ENCODE measurements at places on chromosomes 7 and 10.

- DNase-seq: no peak
Observed at GRCh38 chr10:103850572-103850895, 4.8 kb downstream of the SH3PXD2A start.

DNA sequence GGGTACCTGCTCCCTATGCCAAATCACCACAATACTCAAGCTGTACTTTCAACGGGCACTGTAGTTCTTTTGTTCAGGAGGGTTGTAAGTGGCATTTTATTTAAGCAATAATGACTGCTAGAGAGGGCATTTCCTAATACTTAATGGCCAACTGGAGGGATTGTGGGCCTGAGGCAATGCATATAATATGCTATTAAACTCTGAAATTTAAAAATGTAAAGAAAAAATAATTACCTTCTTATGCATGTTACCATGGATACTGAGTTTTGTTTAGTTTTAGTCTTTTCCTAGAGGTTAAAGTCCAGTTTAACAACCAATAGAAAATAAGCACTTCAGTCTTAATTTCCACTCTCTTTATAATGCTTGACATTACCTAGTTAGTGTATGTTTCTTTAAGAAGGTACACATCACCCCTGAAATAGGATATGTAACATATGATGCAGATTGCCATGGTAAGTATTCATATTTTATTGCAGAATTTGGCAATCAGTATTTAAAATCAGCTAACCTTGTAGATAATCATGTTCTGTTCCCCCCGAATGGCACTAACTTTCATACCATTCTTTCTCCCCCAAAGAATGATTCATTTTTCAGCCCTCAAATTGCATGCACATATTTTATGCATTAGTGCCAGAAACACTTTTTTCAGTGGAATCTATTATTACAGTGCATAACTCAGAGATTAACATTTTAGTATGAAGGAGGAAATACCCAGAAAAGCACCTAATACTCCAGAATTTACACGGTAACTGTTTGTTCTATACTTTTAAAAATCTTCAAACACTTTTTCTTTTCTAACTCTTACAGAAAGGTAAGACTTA lies 90.3 kb upstream of the ZNF438 start:
- no peak for DNase-seq

DNA sequence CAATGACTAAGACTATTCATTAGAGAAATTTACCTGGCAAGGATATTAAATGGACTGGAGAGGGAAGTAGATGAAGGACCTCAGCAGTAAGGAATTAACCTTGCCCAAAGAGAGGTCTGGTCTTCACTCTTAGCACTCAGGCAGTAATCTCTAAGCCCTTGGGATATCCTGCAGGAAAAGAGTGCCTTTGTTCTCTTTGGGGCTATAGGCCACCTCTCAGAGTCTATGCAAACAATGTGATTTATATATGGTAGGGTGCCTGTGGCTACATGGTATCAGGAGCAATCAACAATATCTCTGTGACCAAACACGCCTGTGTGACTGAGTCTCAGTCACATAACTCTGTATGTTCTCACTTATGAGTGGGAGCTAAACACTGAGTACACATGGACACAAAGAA lies 154.7 kb upstream of the CDK1 start:
- no peak for DNase-seq

DNA sequence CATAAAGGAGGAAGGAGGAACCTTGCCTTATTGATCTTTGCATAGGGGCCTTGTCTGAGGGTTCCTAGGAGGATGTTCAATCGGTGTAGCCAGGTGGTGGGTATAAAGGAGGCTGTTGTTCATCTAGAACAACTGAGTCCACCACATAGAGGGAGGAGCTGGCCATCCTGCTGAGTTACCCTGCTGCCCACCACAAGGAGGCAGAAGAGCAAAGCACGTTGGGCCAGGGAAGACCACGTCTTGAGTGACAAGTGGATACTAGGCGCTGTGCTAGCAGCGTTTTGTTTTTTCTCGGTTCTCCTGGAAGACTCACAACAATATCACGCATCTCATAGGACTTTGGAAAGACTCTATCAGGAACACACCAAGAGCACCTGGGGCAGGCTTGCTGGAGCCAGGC lies 20.0 kb downstream of the FOXI2 start:
- DNase-seq: no peak

GRCh38 chr10:127125331-127125730 lies 71.1 kb downstream of the INSYN2A start:
- DNase-seq: no peak

- no peak for DNase-seq
Observed at GRCh38 chr10:6973899-6974298, 393.8 kb upstream of the PRKCQ start.

DNA sequence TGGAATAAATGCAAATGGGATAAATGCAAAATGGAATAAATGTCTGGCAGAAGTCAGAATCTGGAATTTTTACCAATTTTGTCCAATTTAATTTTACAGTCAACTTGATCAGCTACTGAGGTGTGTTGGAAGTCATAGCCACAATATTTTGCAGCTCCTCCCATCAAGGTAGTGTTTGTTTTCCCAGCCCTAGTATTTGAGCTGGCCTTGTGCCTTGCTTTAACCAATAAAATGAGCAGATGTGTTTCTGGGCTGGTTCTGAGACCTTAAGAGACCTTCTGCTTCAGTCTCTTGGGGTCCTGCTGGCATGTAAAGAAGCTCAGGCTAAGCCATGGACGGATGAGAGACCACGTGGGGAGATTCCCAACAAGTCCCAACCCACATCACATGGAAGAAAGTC lies 42.7 kb upstream of the RSBN1L start:
- DNase-seq: no peak

- no peak for DNase-seq
Observed at GRCh38 chr10:8539056-8539455, 484.6 kb downstream of the GATA3 start.

- no peak for DNase-seq
Observed at GRCh38 chr7:133602291-133602690, 349.4 kb downstream of the EXOC4 start.

DNA sequence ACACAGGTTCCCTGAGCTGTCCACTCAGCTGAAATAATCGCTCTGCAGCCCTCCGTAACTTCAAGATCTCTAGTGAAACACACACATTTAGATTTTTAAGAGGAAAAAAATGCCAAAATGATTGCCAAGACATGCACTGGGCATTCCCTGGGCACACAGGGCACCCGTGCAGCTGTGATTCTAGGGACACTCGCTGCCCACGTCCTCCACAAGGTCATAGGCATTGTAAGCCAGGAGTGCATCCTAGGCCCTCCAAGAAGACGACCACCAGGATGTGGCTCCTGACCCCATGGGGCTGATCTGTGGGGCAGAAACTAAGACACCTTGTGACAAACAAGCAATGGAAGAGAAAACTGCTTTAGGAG lies 563.3 kb downstream of the PTPRN2 start:
- DNase-seq: no peak

DNA sequence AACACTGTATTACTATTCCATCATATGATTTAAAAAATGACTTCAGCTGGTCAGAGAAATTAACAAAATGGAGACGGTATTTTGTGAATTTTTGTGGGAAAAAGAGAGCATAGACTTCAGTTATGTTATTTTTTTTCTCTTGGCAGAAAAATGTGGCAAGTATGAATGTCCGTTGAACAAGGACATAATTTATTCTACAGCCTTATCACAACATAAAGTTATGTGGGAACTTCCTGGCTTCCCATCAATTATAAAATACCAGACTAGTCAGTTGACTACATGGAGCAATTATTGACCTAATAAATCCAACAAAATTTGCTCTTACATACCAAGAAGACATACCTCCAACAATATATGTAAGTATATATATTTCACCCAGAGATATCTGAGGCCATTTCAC lies 88.6 kb upstream of the PPP1R3A start:
- DNase-seq: no peak

DNA sequence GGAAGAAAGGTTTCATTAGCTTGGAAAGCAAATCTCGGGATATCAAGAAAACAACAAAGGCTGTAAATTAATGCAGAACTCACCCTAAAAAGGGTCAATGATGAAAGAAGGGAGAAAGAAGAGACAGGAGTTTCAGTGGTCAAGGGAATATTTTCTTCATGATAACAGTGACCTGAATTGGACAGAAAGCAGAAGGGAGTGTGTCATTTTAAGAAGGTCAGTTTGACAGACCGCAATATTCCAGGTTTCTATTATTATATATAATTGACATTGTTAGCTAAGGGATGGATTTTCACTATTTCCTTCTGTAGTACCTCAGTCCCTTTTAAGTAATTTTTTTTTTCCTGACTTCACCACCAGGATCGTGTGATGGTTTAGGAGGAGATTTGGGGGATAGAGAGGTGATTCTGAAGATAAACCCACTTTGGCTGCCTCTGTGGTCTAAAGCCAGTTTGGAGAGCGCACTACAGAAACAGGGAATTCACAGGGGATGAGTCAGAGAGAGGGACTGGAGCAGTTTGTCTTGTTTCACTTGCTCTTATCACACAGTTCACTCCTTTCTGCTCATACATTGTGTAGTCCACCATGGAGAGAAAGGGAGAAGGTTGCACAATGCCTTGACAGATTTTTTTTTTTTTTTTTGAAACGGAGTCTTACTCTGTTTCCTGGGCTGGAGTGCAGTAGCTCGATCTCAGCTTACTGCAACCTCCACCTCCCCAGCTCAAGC lies 417.9 kb downstream of the AUTS2 start:
- no peak for DNase-seq

- DNase-seq: no peak
Observed at GRCh38 chr10:58414270-58415041, 29.2 kb downstream of the TFAM start.

GRCh38 chr7:79452032-79452494 lies 1.4 kb downstream of the MAGI2 start:
- DNase-seq: peak; percentile 4

GRCh38 chr10:70319824-70320223 lies 36.0 kb upstream of the NPFFR1 start:
- no peak for DNase-seq

DNA sequence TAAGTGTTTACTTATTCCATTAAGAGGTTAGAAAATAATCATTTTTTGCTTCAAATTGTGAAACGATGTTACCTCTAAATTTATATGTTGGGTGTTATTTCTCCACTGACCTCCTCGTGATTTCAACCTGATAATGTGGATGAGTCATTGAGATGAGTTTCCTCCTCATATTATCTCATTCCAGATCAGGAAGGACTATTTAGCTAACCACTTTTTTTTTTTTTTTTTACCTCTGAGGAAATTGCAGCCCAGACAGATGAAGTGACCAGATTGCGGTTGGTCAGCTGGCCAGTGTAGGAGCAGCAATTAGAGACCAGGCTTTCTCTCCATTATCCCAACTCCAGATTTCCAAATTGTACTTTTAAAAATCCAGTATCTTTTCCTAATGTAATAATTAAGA lies 248.7 kb downstream of the FZD1 start:
- DNase-seq: no peak

- no peak for DNase-seq
Observed at GRCh38 chr7:145378197-145378596, 542.3 kb upstream of the TPK1 start.

DNA sequence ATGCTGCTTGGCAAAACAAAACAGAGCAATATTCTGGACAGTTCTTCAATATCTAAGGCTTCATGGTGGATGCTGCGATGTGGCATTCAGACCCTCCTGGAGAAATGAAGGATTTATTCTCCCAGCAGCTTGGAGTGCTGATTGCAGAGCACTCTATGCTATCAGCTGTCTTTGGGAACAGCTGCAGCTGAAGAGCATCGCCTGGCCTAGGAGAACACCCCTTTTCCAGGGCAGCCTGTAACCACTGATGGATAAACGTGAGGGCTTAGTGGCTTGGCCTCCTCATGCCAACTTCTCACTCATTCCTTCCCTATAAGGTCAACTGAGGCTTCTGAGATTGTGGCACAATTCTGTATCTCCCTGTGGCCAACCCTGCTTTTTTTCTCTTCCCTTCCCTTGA lies 638.1 kb upstream of the CNTNAP2 start:
- no peak for DNase-seq

DNA sequence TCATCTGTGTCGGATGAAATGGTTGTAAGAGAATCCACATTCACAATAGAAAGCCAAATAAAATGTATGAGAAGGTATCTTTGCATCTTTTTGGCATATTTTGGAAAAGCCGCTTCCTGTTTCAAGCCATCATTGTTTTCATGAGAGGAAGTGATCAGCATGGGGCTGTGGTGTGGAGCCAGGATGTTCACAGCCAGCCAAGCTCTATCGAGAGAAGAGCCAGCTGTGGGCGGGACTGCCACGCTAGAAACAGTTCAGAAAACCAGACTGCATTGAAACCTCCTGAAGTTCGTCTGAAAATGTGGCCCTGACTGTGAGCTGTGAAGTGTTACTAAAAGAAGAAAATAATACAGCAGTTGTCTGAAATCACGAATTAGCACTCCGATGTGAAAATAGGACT lies 21.2 kb upstream of the NPS start:
- DNase-seq: no peak

GRCh38 chr7:46881507-46882127 lies 700.3 kb downstream of the TNS3 start:
- no peak for DNase-seq

- DNase-seq: no peak
Observed at GRCh38 chr10:124530816-124531215, 69.2 kb downstream of the LHPP start.

DNA sequence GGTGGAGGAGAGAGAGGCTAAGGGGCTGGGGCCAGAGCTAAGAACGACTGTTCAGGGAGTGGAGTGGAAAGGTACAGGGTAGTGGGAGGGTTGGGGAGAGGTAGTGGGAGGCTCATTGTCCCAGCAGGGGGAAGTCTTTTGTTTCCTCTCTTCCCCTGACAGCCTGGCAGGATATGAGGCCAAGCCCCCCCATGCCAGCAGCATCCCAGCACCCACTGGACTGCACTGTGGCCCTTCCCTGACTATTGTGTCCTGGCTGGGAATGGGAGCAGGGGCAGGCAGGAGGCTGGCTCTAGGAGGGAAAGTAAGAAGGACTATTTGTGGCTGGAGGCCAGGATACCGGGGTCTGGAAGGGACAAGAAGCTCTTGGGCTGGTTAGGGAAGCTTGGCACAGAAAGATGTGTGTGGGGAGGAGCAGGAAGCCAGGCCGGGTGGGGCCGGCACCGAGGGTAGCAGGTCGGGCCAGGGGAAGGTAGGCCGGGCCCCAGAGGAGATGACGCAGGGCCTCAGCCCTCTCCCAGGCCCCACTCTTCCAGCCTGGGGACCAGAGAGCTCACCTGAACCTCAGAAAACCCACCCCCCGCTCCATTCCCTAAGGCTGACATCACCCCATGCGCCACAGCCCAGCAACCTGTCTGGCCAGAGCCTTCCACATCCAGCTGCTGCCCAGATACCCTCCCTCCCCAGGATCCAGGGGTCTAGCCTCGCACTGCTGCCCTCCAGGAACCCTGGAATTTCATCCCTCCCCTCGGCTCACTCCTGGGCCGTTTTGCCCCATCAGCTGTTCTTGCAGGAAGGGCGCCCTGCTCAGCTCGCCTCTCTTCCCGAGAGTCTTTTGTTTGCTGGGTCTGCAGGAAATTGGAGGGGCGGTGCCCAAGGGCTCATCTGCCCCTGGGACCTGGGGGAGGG lies 8.8 kb upstream of the EPHB4 start:
- DNase-seq: no peak

DNA sequence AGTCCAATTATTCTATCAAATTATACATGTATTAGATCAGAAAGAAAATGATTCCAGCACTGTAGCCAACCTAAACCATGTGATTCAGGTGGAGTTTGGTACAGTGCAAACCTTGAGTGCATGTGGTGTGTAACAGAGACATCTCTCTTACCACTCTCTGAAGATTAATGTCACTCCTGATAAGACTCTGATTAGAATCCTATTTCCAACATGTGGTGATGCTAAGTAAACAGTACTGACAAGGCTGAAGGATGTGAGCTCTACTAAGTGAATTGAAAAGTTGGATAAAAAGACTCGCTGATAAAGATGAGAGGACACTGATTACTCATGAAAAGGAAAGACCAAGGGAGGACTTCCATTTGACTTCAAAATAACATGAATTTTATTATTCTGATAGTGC lies 232.0 kb downstream of the SDK1 start:
- no peak for DNase-seq

- no peak for DNase-seq
Observed at GRCh38 chr7:111239437-111239836, 148.5 kb downstream of the LRRN3 start.

Measured in stimulated activated CD4-positive, alpha-beta T cell treated with anti-CD3 and anti-CD28 coated beads, Interleukin-2, amount 100 ng/mL, for 24 hours (primary cell).